ENCODE measurements at places on chromosomes 5 and 9. TPM values are rescaled to one million over a fixed set of nuclear protein-coding genes. Genes with fewer than 3 reads are reported as not detected.
A peak's percentile ranks its signal among the peaks of the same experiment; 100 is the strongest.

The SPATA31D4 gene
- not detected for total RNA-seq

The GABRA6 gene
- total RNA-seq = not detected

The NR5A1 gene
- total RNA-seq = not detected

The HTR1A gene
- not detected for total RNA-seq

The SLC25A2 gene
- total RNA-seq = 0.99 TPM

DNA sequence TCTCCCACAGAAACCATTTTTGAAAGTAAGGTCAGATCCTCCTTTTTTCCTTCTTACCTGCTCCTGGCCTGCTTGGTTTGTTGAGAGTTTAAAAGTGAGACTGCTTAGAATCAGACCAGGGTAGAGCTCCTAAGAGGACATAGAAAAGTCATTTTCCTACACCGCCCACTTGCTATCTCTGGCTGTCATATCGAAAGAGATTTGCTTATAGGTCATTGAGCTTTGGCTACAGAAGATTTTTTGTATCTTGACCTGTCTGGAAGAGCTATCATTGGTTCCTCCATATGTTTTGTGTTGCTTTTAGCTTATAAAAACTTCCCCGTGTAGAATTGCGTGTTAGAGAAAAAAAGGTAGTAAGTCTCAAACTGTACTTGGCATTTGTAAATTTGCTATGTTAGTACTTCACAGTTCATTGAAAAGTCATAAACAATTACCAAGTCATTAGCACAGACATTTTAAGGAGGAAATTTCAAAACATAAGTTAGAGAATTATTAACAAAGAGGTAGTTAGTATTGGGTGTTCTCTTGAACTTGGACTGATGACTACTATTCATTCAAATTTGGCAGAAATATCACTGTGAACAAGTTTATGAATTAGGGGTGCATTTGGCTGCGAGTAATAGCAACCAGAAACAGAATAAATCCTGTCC, 96.6 kb downstream of the MAN2A1 start:
- DNase-seq = no peak

DNA sequence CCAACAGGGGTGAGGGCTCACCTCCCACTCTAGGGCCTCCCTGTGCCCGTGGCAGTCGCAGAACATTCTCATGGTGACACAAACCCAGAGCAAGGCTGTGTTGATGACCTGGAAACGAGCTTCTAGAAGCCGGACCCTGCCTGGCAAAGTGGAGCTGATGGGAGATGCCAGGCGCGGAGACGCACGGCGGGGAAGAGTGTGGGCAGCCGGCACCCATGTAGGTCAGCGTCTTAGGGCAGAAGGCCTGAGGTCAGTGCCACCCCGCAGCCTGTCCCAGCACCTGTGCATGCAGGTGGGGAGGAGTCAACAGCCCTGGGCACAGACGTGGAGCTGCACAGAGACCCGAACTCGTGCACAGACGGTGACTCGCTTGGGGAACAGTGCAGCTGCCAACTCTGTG, 5.4 kb downstream of the SLC6A18 start:
- DNase-seq = no peak

GRCh38 chr9:108913391-108913790, 20.5 kb downstream of the ELP1 start:
- DNase-seq = no peak

DNA sequence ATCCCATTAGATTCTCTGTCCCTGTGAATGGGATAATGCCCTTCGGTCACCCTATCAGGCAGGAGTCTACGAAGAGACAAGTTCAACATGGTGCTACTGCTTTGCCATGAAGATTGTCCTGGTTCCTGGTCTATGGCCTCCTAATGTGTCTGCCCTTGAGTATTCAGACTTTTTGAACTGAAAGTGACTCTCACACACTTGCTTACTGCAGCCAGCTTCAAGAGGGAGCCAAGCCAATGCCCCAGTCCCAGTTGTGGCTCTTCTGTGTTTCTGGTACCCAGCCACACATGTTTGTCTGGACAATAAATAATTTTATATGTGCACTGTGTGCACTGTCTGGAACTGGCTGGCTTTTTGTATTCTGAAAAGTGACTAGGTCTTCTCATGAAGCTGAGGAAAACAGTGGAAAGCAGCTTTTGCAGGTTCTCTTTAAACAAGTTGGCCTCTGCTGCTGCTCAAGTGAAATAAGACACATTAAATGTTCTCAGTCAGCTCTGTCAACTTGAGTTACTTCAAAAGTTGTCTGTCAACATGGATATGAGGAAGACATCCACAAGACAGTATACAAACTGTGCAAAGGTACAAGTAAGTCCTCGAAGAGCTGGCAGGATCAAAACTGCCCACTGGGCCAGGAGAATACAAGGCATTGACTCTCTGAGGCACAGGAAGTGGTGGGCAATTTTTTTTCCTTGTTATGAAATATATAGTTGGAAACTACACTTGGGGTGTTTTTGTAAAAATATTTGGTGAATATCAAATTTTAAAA, 60.0 kb downstream of the ZNF608 start:
- DNase-seq = no peak

The SEC24A gene
- 20.5 TPM for total RNA-seq

GRCh38 chr5:102523541-102524175, 24.9 kb upstream of the SLCO6A1 start:
- DNase-seq = no peak

DNA sequence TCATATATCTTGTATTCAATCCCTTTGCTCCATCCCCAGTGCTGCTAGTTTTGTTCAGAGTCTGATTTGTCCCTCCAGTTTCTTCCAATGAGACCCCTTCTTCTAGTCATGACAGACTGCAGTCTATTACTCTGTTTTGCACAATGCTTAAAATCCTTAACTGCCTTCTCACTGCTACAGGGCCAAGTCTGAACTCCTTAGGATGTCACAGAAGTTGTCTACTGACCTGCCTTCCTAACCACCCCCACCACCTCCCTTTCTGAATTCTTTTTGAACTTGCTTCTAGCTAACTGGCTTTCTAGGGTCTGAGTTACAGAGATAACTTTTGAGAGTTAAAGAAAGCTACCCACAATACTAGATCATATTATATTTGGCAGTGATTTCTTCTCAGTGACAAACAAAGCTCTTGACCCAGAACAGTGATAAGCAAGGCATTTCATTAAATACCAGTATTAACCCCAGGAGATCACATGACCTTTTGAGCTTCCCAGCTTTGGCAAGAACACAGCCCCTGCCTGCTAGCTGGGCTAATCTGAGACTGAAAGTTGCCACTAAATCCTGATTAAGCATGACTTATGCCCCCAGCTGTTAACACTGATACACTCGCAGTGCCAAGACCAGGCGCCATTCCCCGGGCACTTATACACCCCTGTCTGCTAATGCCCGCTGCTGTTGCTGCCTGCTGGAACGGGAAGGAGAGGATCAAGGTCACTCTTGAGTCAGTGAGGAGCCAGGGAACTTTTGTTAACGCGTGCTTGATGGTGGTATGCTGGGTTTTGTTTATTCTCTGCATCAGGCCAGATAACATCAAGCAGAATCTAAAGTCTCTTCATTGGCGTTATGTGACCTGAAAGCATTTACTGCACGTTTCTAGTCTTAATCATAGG, 36.4 kb upstream of the ADAMTSL1 start:
- no peak for DNase-seq

The OR1Q1 gene
- not detected for total RNA-seq

The RNF180 gene
- total RNA-seq = not detected

DNA sequence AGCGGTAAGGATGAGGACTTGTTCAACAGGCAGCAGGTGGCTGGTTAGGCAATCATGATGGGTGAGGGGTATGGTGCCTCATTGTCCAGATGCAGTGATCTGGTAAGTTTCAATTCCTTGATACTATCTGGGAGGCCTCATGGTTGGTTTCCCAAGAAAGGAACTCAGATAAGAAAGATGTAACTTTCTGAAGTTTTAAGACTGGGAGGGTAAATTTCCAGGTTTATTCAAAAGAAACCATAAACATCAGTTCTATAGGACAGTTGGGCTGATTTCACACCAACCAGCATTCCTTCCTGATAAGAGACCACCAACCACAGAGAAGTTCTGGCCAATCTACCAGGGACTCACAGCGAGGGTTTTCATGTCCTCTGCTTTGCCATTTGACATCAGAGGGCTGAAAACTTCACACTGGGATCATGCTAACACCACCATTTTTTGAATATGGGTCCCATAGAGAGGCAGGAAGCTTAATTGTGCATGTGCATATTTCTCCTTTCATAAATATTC, 773 bp upstream of the AGGF1 start:
- DNase-seq = no peak

The KIF24 gene
- 6.6 TPM for total RNA-seq

The LCN1 gene
- not detected for total RNA-seq

The ADCY2 gene
- total RNA-seq = not detected

DNA sequence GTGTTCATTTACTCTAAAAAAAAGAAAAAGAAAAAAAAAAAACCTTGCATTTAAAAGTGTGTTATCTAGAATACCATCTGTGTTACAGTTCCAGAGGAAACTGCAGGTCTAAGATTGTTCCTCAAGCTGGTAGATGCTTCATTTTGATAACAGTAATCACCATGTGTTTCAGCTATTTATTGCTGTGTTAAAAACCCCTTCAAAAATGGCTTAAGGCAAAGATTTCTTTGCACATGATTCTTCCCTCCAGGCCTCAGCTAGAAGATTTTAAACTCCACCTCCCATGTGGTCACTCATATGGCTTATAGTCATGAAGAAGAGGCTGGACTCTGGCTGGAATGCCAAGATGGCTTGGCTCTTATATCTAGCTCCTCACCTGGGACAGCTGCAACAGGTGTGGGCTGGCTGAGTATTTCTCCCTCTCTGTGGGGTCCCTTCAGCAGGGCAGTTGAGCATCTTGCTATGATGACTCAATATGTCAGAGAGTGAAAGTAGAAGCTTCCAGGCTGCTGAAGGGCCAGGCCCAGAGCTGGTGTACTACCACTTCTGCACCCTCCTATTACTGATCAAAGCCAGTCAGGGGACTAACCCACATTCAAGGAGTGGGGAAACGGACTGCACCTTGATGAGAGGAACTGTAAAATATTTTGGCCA, 920.4 kb upstream of the DMAC1 start:
- DNase-seq = no peak

DNA sequence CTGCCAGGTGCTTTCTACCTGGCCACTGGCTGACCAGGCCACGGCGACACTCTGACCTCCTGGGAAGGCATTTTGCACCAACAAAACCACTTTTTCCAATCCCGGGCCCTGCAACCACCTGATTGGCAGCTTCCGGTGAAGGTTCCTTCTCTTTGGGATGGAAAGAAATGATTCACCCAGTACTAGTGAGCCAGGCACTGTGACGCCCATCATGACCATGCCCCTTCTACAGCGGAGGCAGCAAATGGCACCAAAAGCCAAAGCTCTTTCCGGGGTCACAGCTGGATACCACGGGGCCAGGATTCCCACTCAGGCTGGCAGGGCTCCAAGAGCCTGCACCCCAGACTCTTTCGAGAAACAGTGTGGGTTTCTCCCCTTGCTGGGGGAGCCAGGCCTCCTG, 4.7 kb downstream of the NOTCH1 start:
- DNase-seq = no peak

- DNase-seq = no peak
Observed at GRCh38 chr5:31021181-31021624, 172.3 kb upstream of the CDH6 start.

The GAS1 gene
- total RNA-seq = 0.68 TPM

GRCh38 chr9:22141908-22142307, 132.8 kb upstream of the CDKN2B start:
- no peak for DNase-seq

DNA sequence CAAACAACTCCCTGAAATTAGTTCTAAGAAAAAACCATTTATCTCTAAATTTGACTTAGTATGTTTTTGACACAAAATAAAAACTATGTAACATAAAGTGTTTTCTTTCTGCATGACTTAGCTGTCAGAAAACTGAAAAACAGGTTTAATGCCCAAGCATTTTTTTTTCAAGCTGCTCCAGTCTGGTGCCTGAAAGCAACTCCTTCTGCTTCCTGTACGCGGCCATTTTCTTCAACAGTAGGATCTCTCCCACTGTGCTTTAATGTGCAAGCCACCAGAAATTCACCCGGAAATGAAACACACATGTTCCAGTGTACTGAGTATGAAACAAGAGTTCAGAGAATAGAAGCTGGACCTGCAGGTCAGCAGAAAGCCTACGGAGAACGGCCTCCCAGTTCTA, 161.2 kb downstream of the MED27 start:
- no peak for DNase-seq

The NIPSNAP3A gene
- total RNA-seq = 18.3 TPM

DNA sequence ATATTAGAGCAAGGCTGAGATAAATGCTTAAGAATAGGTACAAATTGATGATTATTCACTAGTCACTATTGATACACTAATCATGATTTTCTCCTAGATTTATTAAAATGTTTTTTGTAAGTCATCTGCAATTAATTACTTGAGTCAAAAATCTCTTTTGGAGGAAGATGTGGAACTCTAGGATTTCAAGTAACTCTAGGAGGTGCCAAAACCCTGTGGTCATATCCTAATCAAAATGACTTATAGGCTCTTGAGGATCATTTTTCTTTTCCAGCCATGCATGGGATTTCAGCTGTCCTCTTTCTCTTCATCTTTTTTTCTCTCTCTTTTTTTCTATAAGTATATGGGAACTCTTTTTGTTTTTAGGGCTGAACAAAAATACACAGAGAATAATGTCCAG, 141.8 kb upstream of the CD180 start:
- DNase-seq = no peak

- DNase-seq = no peak
Observed at GRCh38 chr5:157189223-157189622, 8.6 kb downstream of the ITK start.

DNA sequence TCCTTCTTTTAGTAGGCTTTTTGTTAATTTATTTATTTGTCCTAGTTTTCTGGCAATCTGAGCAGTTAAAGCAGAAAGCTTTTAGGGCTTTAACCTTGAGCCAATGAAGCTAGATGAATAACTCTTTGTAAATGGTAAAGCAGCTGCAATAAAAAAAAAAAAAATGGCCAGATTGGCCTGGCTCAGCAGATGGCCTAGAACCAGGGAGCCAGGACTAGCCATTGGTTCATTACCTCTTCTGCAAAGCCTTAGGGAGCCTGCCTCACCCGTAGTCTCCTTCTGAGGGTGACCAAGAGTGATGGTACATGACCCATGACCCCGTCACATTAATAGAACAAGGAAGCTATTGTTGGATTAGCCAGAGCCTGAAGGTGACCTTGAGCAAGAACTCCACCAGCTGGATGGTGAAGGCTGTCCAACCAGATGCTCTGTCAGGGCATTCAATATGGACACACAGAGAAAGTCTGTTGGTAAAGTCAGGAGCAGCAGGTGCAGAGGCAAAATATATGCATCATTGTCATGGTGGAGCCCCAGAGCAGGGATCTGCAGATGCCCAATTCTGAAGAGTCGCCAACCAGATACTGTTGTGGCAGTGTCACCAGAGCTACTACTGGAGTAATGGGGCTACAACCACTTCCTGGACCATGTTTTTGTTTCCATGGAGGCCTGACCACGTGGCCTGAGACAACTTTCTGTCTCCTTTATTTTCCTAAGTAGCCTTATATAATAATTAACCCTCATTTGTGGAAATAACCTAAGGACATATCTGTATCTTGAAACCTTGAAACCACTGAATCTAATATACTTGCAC, 100.7 kb downstream of the MTX3 start:
- DNase-seq = no peak

- DNase-seq = no peak
Observed at GRCh38 chr5:103800741-103801495, 238.3 kb upstream of the NUDT12 start.

The TAF7 gene
- total RNA-seq = 95.9 TPM

- no peak for DNase-seq
Observed at GRCh38 chr9:95574866-95575553, 58.2 kb upstream of the PTCH1 start.

GRCh38 chr9:25678147-25678666, at the start of gene TUSC1:
Gene TUSC1 (minus strand): TSS chr9:25678444. CDS start chr9:25678312, 132 bp downstream.
- DNase-seq = peak; percentile 30

The ZFP2 gene
- total RNA-seq = 0.77 TPM

The HAPLN1 gene
- total RNA-seq = not detected

The ADRB2 gene
- 6.3 TPM for total RNA-seq

- DNase-seq = no peak
Observed at GRCh38 chr9:106583751-106584150, 279.2 kb upstream of the ZNF462 start.
